ENCODE measurements at places on chromosomes 3 and 15.

DNA sequence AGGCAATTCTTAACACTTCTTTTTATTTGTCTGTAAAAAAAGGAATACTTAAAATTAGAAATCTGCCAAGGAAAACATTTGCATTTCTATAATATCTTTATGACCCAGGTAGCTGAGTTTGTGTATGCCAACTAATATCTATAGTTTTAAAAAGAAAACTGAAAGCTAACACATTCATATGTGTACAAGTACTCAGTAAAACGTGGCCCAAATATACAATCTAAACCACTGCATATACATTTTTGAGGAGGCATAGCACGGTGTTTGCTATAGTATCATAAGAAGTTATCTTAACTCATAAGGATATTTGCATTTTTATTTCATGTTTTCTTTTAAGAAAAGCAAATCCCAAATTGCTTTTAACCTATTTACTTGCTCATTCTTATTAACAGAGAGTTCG is 172.7 kb downstream of the ZBTB20 start:
- no peak for DNase-seq

DNA sequence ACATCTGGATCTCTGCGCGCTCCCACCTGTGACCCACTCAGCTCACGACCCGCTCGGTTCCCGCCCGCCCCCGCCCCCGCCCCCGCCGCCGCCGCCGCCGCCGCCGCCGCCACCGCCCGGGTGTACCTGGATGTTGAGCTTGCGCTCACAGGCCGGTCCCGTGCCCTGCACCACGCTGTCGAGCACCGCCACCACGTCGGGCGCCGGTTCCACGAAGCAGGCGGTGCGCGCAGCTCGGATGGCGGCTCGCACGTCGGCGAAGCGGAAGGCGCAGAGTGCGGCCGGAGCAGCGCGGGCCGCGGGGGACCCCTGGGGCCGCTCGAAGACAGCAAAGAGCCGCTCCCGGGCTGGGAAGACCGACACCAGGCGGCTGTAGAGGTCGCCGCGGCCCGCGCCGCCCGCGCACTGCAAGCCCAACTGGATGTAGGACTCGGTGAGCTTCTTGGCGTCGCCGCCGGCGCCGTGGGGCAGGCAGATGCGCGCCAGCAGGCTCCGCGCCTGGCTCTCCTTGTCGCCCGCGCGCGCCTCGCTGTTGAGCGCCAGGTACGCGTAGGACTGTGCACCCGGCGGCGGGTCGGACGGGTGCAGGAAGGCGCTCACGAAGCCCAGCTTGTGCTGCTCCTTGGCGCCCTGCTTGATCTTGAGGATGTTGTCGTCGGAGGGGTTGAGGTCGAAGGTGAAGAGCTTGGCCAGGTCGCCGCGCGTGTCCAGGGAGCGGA is 1.1 kb downstream of the PLXND1 start:
- peak; percentile 83 for DNase-seq

DNA sequence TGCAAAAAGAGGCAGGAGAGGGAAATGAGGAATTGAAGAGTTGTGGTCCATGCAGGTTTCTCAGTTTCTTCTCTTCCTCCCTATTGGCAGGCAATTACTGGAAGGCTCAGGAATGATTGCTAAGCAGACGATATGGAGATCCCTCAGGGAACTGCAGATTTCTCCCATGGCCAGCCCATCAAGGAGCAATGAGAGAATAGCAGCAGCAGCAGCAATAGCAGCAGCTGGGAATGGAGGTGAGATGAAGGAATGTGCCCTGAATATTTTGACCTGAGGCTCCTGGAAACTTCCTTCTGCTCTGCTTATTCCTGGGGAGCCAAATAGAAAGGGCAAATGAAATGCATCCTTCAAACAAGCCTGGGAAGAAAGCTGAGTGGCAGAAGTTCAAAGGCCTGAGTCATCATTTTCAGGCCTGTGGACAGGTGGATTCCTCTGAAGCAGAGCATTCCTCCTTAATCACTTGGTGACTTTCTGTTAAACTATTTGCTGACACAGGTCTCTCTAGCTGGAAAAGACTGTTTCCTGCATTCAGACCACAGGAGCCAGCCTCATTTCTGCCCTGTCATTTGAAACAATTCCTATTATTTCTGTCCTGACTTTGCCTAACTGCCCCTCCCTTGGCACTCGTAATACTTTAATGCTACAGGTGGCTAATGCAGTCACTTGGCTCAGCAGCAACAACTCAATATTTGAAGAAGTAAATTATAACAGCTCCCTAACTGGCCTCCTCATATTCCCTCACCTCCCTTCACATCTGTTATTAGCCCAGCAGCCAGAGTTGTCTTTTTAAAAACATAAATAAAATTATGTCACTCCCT is 146.9 kb upstream of the GADL1 start:
- DNase-seq = peak; percentile 66

- DNase-seq = no peak
Measured at GRCh38 chr15:85870216-85871014, 75.7 kb upstream of the KLHL25 start.

DNA sequence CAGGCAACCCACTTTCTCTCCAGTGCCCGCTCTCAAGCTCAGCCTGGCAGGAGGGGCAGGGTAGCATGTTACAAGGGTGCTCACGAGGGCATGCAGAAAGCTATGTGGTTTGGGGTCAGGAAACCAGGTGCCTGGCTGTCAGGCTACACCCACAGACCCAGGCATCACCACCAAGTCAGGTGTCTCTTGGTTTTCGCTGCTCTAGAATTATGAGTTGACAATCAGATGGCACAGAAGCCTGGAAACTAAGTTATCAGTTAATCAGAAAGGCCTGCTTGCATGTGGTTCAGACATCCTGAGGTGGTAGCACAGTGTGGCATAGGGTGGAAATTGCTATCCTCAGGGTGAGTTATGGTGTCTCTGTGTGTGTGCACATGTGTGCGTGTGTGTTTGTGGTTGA is 16.2 kb upstream of the CCR9 start:
- DNase-seq = no peak

GRCh38 chr15:101641894-101642293 is 10.3 kb downstream of the TM2D3 start:
- DNase-seq = peak; percentile 57

GRCh38 chr3:181929501-181929900 is 217.8 kb downstream of the SOX2 start:
- no peak for DNase-seq

GRCh38 chr15:79815468-79815867 is 81.3 kb downstream of the MTHFS start:
- DNase-seq = no peak

GRCh38 chr15:75696311-75696720 is 16.3 kb downstream of the CSPG4 start:
- DNase-seq = no peak

GRCh38 chr3:99859825-99860224 is 42.2 kb downstream of the CMSS1 start:
- peak; percentile 97 for DNase-seq

- DNase-seq = peak; percentile 67
Measured at GRCh38 chr15:59622289-59622688, 10.7 kb downstream of the GCNT3 start.

- DNase-seq = peak; percentile 86
Measured at GRCh38 chr3:4322635-4323034, 19.5 kb downstream of the SETMAR start.

DNA sequence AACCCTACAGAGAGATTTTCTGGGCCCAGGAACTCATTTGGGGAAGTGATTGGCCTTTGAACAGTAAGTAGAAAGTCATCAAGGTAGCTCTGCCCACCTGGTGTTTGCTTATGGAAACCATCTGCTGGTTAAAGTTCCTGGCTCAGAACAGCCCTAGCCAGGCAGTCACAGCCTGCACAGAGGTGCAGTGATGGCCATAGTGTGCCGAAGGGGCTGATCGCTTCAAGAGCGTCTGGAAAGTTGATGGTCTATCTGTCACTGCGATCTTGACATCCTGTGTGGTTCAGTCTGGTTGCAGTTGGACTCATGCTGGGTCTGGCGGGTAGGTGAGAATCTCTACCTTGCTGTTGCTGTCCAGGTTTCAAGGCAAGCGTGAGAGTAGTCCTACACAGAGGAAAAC is 151.6 kb downstream of the SLCO3A1 start:
- no peak for DNase-seq

All from GM23248 (cell line).